Activated naive CD8-positive, alpha-beta T cell treated with anti-CD3 and anti-CD28 coated beads for 36 hours (primary cell): ENCODE measurements at places on chromosomes 6 and 20. TPM values are rescaled to one million over a fixed set of nuclear protein-coding genes. Genes with fewer than 3 reads are reported as not detected.

DNA sequence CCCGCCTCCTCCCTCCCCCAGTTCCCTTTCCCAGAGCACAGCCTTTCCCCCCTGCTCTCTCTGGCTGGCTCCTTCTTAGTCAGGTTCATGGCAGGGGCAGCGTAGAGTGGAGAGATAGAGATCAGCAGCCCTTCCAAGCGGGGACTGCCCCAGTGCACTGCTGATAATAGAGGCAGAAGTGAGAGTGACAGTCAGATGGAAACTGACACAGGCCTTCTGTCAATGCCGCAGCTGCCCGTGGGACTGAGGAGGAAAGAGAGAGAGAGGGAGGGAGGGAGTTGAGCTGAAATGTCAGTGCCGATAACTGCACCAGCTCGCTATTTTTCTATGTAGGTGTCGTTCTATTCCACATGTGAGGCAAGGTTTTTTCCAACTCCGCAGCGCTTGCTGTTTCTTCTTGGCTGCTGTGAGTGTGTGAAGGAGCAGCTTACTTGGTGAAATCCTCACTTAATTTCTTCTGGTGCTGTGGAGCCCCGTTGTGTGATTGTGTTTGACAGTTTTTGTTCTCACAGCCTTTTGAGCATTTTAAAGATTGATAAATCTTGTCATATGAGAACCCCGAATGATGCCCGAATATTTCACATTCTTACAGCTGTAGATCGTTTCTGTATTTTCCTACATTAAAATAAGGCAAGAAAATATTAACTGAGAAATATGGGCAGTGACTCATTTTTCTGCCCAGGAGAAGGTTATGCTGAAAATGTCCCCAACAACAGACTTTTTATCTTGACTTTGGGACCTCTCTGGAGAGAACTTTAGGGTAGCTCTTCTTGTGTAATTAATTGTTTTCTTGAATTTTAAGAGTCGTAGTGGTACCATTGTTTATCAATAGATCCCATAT lies 386.4 kb upstream of the MMS22L start:
- no peak overlapping the region for H3K4me3 ChIP-seq
- DNase-seq, result peak; percentile 14
- no peaks in the 10 kb centered on the region for H3K4me1 ChIP-seq
- H3K36me3 ChIP-seq, result no peaks in the 10 kb centered on the region
- no peaks in the 10 kb centered on the region for H3K27me3 ChIP-seq

DNA sequence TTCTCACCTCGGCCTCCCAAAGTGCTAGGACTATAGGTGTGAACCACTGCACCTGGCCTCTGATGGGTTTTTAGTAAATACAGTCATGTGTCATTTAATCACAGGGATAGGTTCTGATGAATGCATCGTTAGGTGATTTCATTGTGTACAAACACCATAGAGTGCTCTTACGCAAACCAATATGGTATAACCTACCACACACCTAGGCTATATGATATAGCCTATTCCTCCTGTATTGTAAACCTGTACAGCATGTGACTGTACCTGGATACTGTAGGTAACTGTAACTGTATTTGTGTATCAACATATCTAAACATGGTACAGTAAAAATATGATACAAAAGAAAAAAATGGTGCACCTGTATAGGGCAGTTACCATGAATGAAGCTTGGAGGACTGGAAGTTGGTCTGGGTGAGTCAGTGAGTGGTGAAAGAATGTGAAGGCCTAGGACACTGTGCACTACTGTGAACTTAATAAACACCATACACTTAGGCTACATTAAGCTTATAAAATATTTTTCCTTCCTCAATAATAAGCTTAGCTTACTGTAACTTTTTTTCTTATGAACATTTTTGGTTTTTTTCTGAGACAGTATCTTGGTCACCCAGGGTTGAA lies 10.0 kb downstream of the BICRAL start:
- DNase-seq, result no peak
- H3K36me3 ChIP-seq, result peaks cover 21% of the 10 kb centered on the region
- peaks cover 30% of the 10 kb centered on the region for H3K4me1 ChIP-seq
- H3K27me3 ChIP-seq, result no peaks in the 10 kb centered on the region

DNA sequence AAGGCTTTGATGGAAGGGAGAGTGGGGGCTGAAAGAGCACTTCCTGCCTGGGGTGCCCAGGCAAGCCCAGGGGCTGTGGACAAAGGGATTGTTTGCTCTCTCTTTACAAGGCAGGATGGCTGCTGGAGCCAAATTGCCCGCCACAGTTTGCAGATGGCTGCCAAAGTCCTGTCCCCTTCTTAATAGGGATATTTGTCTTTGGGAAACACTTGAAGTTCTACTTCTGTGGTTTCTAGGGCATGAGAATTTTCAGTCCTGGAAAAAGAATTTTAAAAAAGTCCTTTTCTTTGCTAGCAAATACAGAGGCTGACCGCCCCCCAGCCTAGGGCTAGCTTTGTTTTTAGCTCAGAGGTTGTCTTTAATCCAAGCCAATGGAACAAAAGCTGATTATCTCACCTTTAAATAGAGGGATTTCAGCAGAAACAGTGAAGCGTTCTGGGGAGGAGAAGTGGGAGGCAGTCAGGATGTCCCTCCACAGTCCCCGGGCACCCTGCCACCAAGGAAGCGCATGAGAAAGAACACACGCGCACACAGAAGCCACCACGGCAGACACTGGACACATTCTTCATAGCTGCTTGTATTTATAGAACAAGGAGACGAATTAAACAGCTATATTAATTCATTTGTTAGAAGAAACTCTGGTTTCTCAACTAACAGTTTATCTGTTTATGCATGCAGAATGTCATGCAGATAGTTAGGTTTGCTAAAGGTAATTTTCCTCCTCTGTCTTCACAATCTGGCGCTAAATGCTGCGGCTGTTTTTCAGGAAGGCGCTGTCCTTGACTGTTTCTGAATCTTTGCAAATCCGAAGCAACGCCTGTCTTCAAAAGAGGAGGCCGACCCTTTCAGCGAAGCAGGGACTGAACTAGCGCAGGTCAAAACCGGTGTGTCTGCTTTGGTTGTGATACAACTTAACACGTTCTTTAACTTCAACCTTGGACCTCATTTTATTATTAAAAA lies 736.9 kb downstream of the QKI start:
- DNase-seq, result no peak
- no peak overlapping the region for H3K4me3 ChIP-seq
- H3K27me3 ChIP-seq, result peaks cover 3% of the 10 kb centered on the region

DNA sequence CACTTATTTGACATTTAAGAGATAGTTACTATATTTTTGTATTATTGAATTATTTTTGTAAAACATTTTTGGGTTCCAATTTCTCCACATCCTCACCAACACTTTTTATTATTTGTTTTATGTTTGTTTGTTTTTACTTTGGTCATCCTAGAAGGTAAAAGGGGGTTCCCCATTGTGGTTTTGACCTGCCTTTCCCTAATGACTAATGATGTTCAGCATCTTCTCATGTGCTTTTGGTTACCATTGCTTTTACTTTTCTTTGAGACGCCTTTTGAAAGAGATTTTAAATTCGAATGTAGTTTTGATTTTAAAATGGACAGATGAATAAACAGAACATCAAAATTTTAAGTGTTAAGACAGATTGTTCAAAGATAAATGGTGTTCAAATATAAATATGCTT lies 46.9 kb downstream of the AK9 start:
- H3K4me3 ChIP-seq, result no peak overlapping the region
- H3K27me3 ChIP-seq, result no peaks in the 10 kb centered on the region
- H3K4me1 ChIP-seq, result peaks cover 2% of the 10 kb centered on the region
- DNase-seq, result no peak
- H3K36me3 ChIP-seq, result peaks cover 51% of the 10 kb centered on the region

DNA sequence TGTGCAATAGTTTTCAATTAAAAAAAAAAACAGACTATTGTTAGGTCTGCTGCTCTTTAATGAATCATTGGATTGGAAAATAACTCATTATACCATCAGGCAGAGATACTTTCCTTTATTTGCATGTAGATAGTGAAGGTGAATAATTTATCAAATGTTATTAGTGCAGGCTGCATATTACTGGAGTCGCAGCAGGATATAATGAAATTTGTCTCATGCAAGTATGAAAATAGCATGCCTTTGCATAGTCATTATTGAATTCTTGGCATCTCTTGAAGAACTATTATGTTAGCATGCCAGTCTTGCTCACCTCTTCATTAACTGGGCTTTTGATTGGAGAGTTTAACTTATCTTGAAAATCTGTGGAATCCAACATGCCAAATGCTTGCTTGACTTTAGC lies 241.7 kb downstream of the CDKAL1 start:
- no peaks in the 10 kb centered on the region for H3K4me1 ChIP-seq
- H3K27me3 ChIP-seq, result no peaks in the 10 kb centered on the region
- peaks cover 17% of the 10 kb centered on the region for H3K36me3 ChIP-seq
- no peak overlapping the region for H3K27ac ChIP-seq
- no peak overlapping the region for H3K4me3 ChIP-seq

The BEND6 gene
- not detected for total RNA-seq

The SPAG4 gene
- 7.8 TPM for total RNA-seq

The PTCHD4 gene
- not detected for total RNA-seq
